Uterus (tissue), 4 donors: ENCODE measurements at places on chromosomes 13 and 19. TPM values are rescaled to one million over a fixed set of nuclear protein-coding genes. Genes with fewer than 3 reads are reported as not detected.
A peak's percentile ranks its signal among the peaks of the same experiment; 100 is the strongest.

Gene KISS1R
- total RNA-seq: not detected

Gene TICAM1
- 2.6 TPM for total RNA-seq

Gene SIGLECL1
- total RNA-seq: not detected

Gene TUBA3C
- not detected for total RNA-seq

Gene BRSK1
- not detected for total RNA-seq

Gene STOML3
- total RNA-seq: 0.29 TPM

Gene IFNL1
- total RNA-seq: not detected

- no peak overlapping the region for H3K27ac ChIP-seq
- no peak overlapping the region for H3K4me3 ChIP-seq
- H3K4me1 ChIP-seq: no peaks in the 10 kb centered on the region
- no peaks in the 10 kb centered on the region for H3K27me3 ChIP-seq
Observed at GRCh38 chr13:71524245-71524612, 342.8 kb downstream of the DACH1 start.

DNA sequence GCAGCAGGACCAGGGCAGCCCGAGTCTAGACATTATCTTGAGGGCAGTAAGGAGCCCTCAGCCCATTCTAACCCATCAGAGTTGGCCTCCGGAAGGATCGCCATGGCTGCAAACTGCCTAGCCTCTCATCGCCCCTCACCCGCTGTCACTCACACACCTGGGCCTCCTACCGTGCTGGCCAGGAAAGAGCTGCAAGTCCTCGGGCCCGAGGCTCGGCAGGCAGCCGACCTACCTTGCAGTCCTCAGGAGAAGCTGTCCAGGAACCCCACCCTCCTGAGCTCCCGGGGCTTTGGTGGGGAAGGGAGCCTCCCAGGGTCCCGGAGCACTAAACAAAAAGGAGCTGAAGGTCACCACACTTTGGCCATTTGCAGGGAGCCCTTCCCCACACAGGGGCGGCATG, 46.8 kb downstream of the CCNE1 start:
- no peak for DNase-seq
- H3K4me3 ChIP-seq: no peak overlapping the region
- no peak overlapping the region for H3K27ac ChIP-seq
- H3K36me3 ChIP-seq: no peaks in the 10 kb centered on the region
- no peaks in the 10 kb centered on the region for H3K27me3 ChIP-seq

DNA sequence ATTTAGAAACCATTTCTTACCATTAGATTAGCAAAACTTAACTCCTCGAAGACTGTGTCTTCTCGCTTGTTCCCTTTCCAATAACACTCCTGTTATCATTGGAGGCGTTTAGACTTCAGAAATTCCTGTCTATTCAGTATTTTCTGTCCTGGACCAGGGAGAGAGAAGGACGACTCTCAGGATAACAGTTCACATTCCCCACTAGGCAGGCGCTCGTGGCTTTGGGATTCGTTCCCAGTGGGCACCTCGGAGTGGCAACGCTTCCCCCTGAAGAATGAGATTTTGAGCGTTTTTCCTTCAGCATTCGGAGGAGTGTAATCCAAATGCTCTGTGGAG, 429 bp upstream of the ZNF225 start:
- peak overlapping the region; percentile 67 for H3K4me3 ChIP-seq
- H3K4me1 ChIP-seq: no peaks in the 10 kb centered on the region
- no peak for DNase-seq
- H3K27me3 ChIP-seq: no peaks in the 10 kb centered on the region
- H3K27ac ChIP-seq: peak overlapping the region; percentile 65
- H3K36me3 ChIP-seq: no peaks in the 10 kb centered on the region

DNA sequence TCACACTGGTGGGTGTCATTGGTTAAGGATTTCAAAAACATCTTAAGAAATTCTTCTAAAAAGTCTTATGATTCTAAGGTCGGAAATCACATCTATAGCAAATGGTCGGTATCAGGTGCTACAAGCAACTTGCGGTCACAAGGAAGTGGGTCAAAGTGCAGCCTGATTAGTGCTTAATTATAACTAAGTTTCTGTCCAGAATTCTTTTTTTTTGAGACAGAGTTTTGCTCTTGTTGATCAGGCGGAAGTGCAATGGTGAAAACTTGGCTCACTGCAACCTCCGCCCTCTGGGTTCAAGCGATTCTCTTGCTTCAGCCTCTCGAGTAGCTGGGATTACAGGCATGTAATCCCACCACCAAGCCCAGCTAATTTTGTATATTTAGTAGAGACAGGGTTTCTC, 1.2 kb upstream of the GDF15 start:
- H3K4me1 ChIP-seq: peaks cover 18% of the 10 kb centered on the region
- H3K36me3 ChIP-seq: no peaks in the 10 kb centered on the region
- no peak for DNase-seq
- no peaks in the 10 kb centered on the region for H3K27me3 ChIP-seq
- no peak overlapping the region for H3K4me3 ChIP-seq
- H3K27ac ChIP-seq: no peak overlapping the region

DNA sequence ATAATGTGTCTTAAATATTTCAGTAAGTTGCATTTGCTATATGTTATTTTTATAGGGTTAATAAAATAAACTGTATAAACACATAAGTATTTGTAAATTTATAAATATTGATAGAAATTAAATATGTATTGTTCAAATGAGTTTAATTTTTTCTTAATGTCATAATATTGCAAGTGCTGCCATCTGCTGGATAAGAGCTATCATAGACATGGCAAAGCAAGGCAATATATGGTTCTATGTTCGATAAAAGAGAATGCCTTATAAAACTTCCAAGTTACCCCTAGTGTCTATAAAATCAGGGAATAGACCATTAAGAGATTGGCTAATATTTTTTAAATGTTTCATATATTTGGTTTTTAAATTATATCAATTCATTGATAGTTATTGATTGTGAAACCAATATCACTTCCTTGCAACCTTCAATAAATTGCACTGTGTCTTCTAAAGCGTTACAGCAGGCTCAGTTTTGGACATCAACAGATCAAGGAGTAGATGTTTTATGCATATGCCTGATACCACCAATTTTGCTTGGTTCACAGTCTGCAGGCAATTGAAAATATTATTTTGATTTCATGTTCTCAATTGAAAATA, 29.0 kb upstream of the SLITRK6 start:
- H3K27me3 ChIP-seq: no peaks in the 10 kb centered on the region
- no peak overlapping the region for H3K27ac ChIP-seq
- H3K4me1 ChIP-seq: no peaks in the 10 kb centered on the region
- H3K36me3 ChIP-seq: no peaks in the 10 kb centered on the region
- no peak overlapping the region for H3K4me3 ChIP-seq
- no peak for DNase-seq

DNA sequence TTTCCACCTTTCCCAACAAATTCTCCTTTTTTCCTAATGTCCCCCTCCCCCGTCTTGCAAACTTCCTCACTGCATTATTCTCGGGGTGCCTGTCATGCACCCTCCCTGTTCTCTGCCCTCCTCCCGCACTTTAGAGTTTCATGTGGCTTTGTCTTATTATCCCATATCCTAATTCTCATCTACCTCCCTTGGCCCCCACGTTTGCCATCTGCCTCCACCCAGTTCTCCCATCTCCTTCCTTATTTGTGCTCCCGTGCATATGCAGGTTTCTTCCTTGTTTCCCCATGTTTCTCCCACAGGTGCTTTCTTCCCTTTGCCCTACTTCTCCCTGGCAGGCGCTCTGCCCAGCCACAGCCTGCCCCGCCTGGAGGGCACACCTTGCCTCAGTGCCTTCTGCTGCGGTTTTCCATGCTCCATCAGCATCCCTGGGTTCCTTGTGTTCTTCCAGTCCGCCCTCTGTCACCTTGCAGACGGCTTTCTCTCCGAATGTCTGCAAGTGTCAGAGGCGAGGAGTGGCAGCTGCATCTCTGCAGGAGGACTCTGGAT, 1.5 kb downstream of the SPATA13 start:
- no peak for DNase-seq
- peak overlapping the region; percentile 86 for H3K27ac ChIP-seq
- H3K36me3 ChIP-seq: no peaks in the 10 kb centered on the region
- peak overlapping the region; percentile 75 for H3K4me3 ChIP-seq
- H3K27me3 ChIP-seq: no peaks in the 10 kb centered on the region
- H3K4me1 ChIP-seq: no peaks in the 10 kb centered on the region

DNA sequence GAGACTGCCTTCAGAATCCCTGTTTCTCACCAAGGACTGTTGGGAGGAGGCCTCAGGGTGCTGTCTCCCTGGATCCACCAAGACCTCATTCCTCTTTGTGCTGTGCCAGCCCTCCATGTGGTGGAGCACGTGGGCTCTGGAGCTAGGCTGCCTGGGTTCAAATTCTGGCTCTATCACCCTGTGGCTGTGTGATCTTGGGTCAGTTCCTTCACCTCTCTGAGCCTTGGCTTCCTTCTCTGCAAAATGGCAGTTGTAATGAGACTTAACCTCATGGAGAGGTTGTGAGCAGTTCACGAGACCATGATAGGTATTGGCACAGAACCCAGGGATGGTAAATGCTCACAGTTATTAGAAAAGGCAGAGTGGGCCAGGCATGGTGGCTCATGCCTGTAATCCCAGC, 6.4 kb downstream of the PNMA8C start:
- no peaks in the 10 kb centered on the region for H3K36me3 ChIP-seq
- no peak for DNase-seq
- H3K4me3 ChIP-seq: no peak overlapping the region
- no peak overlapping the region for H3K27ac ChIP-seq
- no peaks in the 10 kb centered on the region for H3K4me1 ChIP-seq

GRCh38 chr13:51437550-51438127, 15.2 kb downstream of the INTS6 start:
- H3K36me3 ChIP-seq: no peaks in the 10 kb centered on the region
- no peaks in the 10 kb centered on the region for H3K4me1 ChIP-seq
- no peaks in the 10 kb centered on the region for H3K27me3 ChIP-seq
- H3K27ac ChIP-seq: no peak overlapping the region
- DNase-seq: no peak

DNA sequence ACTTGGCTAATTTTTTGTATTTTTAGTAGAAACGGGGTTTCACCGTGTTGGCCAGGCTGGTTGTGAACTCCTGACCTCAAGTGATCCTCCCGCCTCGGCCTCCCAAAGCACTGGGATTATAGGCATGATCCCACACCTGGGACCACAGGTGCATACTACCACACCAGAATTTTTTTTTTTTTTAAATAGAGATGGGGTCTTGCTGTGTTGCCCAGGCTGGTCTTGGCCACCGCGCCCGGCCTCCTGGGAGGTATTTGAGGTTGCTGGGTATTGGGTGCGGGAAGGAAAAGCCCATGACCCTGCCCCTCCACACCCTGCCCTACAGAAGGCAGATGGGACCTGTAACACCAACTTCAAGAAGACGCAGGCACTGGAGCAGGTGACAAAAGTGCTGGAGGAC, 13.6 kb downstream of the ACTMAP start:
- DNase-seq: no peak
- H3K27ac ChIP-seq: no peak overlapping the region
- H3K4me3 ChIP-seq: no peak overlapping the region
- no peaks in the 10 kb centered on the region for H3K36me3 ChIP-seq
- H3K27me3 ChIP-seq: no peaks in the 10 kb centered on the region
- H3K4me1 ChIP-seq: no peaks in the 10 kb centered on the region

GRCh38 chr19:52992109-52993004, 21.4 kb upstream of the ERVV-1 start:
- peak; percentile 40 for DNase-seq
- H3K27me3 ChIP-seq: no peaks in the 10 kb centered on the region
- no peaks in the 10 kb centered on the region for H3K36me3 ChIP-seq
- H3K4me1 ChIP-seq: no peaks in the 10 kb centered on the region
- H3K27ac ChIP-seq: peak overlapping the region; percentile 90

- H3K36me3 ChIP-seq: no peaks in the 10 kb centered on the region
- peak overlapping the region; percentile 92 for H3K27ac ChIP-seq
- H3K4me3 ChIP-seq: peak overlapping the region; percentile 33
Observed at GRCh38 chr13:50126993-50127725, 111.9 kb downstream of the KCNRG start.

GRCh38 chr19:35909684-35910035, 1.6 kb upstream of the TYROBP start:
- no peak for DNase-seq
- no peaks in the 10 kb centered on the region for H3K36me3 ChIP-seq
- no peak overlapping the region for H3K27ac ChIP-seq
- H3K4me3 ChIP-seq: no peak overlapping the region
- no peaks in the 10 kb centered on the region for H3K27me3 ChIP-seq

GRCh38 chr13:99215184-99215830, 14.7 kb downstream of the UBAC2 start:
- H3K36me3 ChIP-seq: no peaks in the 10 kb centered on the region
- H3K27me3 ChIP-seq: no peaks in the 10 kb centered on the region
- no peak for DNase-seq
- no peak overlapping the region for H3K4me3 ChIP-seq
- no peak overlapping the region for H3K27ac ChIP-seq
- H3K4me1 ChIP-seq: no peaks in the 10 kb centered on the region

DNA sequence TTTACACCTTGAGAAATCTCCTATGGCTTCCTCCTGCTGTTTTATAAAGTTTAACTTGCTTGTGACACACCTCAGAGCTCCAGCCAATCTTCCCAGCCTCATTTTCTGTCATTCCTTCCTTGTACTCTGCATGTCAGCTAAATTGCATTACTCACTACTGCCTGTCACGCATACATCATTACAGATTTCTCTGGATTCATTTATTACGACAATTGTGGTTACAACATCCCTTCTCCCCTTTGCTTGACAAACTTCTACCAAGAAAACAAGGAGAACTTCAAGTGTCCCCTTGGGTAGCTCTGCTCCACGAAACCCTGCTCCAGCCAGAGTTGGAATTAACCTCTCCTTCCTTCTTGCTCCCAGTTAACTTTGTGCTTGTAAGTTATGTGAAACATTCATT, 22.0 kb upstream of the GPR18 start:
- no peaks in the 10 kb centered on the region for H3K4me1 ChIP-seq
- DNase-seq: no peak
- H3K27me3 ChIP-seq: no peaks in the 10 kb centered on the region
- no peak overlapping the region for H3K4me3 ChIP-seq
- H3K27ac ChIP-seq: no peak overlapping the region
- H3K36me3 ChIP-seq: no peaks in the 10 kb centered on the region

- no peak overlapping the region for H3K27ac ChIP-seq
- H3K27me3 ChIP-seq: no peaks in the 10 kb centered on the region
- DNase-seq: no peak
- no peaks in the 10 kb centered on the region for H3K4me1 ChIP-seq
- H3K4me3 ChIP-seq: no peak overlapping the region
- no peaks in the 10 kb centered on the region for H3K36me3 ChIP-seq
Observed at GRCh38 chr13:73683746-73684145, 450.5 kb downstream of the KLF12 start.

DNA sequence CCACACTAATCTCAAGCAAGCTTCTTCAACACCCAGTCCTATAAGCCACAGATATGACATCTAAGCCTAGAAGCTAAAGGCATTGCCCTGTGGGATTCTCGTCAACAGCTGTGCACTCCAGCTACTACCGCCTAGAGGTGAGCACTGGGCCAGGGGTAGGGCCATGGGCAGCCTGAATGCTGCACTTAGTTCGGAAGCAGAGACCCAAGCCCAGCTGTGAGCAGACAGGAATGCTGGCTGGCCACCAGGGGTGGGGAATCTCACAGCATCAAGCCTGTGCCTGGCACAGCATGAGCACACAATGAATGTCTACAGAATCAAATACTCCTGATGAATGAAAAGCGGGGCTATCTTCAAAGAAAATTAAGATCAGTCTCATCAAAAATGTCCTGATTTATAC, 167.5 kb upstream of the UBL3 start:
- no peak for DNase-seq
- no peak overlapping the region for H3K27ac ChIP-seq
- no peak overlapping the region for H3K4me3 ChIP-seq
- H3K36me3 ChIP-seq: no peaks in the 10 kb centered on the region
- no peaks in the 10 kb centered on the region for H3K27me3 ChIP-seq
